ENCODE measurements at places on chromosomes 4 and X.

GRCh38 chrX:133947022-133947421 lies 38.4 kb downstream of the GPC3 start:
- DNase-seq, result no peak

DNA sequence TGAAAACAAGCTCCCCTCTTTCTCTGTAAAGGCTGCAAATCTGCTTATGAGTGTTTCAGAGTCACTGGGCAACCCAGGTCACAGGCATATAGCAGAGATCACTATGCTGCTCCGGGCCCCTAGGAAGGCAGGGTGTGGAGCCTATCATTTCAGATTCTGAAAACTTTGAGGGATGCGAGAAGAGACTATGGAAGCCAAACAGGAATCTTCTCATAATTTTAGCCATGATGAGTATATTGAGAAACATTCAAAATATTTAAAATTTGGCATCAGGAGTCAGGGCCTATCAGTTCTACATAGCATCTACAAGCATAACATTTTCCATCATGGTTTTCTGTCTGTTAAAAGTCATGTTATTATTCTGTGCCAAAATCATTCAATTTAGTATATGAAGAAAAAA lies 61.7 kb upstream of the ATXN3L start:
- DNase-seq, result no peak

DNA sequence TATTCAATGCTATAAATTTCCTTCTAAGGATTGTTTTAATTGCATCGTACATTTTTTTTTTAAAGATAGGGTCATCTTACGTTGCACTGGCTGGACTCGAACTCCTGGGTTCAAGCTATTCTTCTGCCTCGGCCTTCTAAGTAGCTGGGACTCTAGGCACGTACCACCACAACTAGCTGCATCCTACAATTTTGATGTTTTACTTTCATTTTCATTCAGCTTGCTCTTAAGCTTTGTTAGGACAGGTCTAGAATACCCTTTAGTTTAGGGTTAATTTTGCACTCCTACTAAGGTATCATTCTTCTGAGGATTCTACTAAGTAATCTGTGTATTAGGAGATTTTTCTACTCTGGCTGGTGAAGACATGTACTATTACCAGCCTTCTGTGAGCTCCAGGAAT lies 50.2 kb upstream of the C1GALT1C1 start:
- no peak for DNase-seq

DNA sequence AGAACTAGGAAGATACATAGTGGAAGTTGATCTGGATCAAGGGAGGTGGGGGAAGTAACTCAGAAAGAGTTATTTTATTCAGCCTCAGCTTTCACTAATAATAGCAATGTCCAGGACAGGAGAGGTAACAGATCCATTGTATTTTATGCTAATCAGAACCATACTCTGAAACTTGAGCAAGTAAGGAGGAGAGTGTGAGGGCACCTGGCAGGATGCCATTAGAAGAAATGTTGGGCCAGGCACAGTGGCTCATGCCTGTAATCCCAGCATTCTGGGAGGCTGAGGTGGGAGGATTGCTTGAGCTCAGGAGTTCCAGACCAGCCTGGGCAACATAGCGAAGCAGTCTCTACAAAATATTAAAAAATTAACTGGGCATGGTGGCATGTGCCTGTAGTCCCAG lies 16.3 kb downstream of the GPR34 start:
- no peak for DNase-seq

- no peak for DNase-seq
These were observed 3.1 kb downstream of the TNMD start for GRCh38 chrX:100587861-100588260.

DNA sequence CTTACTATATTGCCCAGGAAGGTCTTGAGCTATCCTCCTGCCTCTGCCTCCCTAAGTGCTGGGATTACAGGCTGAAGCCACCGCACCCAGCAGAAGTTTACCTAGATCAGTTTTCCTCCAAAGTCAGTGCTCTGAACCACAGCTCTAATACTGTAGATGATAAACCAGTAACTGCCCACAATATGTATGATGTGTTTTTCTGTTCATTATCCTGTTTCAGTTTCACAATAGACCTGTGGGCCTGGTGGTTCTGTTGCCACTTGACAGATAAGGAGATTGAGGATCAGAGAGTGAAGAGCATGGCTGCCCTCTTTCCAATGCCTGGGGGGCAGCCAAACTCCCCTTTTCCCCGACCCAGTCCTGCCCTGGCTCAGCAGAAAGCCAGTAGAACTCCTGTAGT lies 87.0 kb downstream of the EFNB1 start:
- DNase-seq, result no peak

- DNase-seq, result no peak
These were observed 159.9 kb downstream of the CAMK2D start for GRCh38 chr4:113601636-113602035.

- peak; percentile 63 for DNase-seq
These were observed 124.1 kb upstream of the TBL1X start for GRCh38 chrX:9340598-9341290.

DNA sequence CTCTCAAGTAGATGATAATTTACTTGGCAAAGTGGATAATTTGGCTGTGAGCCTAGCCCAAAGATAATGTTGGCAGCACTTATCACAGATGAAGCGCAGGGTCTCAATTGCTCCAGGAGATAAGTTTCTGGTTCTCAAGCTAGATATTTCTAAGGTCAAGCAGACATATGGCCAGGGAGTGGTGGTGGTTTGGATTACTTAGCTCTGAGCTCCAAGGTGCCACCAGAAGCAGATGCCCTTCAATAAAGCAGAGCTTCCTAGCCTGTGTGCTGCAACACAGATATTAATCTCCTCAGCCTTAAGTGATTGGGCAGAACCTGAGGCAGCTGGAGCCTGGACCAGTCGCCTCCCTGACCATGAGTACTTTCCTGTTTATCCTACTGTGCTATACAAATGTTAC lies 79.2 kb upstream of the NALF2 start:
- DNase-seq, result no peak

GRCh38 chr4:107997794-107998193 lies 8.1 kb downstream of the HADH start:
- no peak for DNase-seq

Data from activated CD4-positive, alpha-beta T cell treated with anti-CD3 and anti-CD28 coated beads, Interleukin-10, Interleukin-2, amounts not matched to agents 100 ng/mL and 50 ng/mL, durations not matched to agents 16 hours and 8 hours (primary cell).